ENCODE measurements at places on chromosomes 6 and 20.

- no peak for DNase-seq
Observed at GRCh38 chr20:58903614-58904013, 51.1 kb downstream of the GNAS start.

DNA sequence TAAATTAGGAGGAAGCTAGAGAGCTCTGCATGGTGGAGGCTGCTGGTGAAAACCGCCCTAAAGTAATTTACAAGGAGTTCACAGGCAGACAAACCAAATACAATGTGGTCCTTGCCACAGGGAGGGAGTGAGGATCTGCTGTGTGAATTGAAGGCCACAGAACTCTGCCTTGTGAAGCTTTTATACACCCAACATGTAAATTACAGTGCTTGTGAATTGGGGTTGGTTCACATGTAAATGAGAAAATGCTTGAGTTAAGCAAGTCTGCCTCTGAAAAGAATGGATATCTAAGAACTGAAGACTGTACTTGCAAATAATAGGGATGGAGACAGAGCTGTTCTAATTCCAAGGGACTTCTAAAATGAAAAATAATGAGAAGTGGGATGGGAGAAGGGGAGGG is 194.2 kb downstream of the SLC35F1 start:
- no peak for DNase-seq

DNA sequence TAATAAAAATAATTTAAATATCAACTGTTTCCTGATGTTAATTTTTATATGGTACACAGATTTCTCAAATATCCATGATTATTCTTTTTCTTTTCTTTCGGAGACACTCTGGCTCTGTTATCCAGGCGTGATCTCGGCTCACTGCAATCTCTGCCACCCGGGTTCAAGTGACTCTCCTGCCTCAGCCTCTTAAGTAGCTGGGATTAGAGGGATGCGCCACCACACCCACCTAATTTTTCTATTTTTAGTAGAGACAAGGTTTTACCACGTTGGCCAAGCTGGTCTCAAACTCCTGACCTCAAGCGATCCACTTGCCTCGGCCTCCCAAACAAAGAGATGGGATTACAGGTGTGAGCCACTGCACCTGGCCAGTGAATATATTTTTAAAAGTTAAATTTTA is 20.5 kb downstream of the ROMO1 start:
- DNase-seq = no peak

DNA sequence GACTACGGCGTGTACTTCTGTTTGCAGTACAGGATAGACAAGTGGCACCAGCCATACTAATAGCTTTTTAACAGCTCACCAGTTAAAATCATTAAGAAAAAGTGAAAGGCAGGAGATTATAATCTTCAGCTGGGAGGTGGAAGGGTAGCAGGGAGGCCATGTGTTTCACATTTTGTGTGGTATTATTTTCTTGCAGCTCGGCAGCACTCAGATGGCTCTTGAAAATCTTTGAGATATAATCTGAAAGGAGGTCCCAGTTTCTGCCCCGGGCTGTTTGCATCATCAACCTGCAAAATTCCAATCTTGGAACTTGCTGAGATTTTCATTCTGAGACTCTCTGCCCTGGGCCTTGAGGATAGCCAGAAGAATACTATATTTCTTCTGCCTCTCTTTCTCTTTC is 87.5 kb upstream of the HDAC2 start:
- DNase-seq = no peak
